ENCODE measurements at places on chromosomes 1 and 21. TPM values are rescaled to one million over a fixed set of nuclear protein-coding genes. Genes with fewer than 3 reads are reported as not detected.

Gene GUCA2A
- not detected for total RNA-seq

Gene OR2L5
- 6.4 TPM for total RNA-seq

Gene CD1E
- total RNA-seq: not detected

Gene OLFML2B
- total RNA-seq: 4.0 TPM

Gene SORT1
- 353 TPM for total RNA-seq

All from dorsolateral prefrontal cortex (tissue), 122 donors.